ENCODE measurements at places on chromosomes 7 and 10. TPM values are rescaled to one million over a fixed set of nuclear protein-coding genes. Genes with fewer than 3 reads are reported as not detected.

The BMI1 gene
- total RNA-seq, result 52.9 TPM

The CRYGN gene
- 0.11 TPM for total RNA-seq

The H2BK1 gene
- not detected for total RNA-seq

DNA sequence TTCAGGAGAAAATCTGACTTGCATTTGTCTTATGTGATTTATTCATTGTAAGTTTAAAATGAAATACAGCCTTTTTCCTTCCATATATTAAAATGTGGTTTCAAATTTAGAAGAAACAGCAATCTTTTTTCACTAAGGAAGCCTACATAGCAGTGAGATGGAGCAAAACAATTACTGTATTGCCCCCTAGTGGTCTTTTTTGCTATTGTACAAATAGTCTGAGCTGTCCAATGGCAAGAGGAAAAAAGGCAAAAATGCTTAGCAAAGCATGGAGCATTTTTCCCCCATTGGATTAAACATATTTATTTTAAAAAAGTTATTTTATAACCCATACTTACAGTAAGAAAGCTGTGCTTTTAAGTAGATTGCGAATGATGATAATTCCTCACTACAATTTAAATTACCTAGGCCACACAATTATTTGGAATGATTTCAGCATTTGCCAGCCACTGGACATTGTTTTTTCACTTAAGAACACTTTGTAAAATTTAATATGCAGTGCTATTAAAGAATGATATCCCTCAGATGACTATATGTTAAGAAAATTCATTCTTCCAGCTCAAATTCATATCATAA is 119.5 kb downstream of the CPED1 start:
- DNase-seq, result no peak

DNA sequence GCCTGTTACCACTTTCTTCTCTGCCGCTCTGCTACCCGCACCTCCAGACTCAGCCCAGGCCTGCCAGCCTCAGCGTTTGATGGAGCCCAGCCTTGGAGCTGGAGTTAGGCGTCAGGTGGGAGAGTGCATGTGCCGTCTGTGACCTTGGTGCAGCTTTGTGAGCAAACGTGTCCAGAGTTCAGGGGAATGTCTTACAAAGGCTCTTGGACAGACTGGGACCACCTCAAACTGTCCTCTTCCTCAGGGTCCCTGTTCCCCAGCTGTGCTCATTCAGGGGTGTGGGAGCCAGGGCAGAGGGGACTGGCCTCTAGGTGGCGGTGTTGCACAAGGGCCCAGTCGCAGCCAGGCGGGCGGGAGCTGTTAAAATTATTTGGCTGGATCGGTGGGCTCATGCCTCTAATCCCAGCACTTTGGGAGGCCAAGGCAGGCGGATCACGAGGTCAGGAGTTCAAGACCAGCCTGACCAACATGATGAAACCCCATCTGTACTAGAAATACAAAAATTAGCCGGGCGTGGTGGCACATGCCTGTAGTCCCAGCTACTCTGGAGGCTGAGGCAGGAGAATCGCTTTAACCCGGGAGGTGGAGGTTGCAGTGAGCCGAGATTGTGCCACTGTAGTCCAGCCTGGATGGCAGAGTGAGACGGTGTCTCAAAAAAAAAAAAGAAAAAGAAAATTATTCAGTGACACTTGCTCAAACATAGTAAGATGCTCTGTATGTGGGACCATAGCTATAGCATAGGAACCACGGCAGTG is 89.2 kb downstream of the ADCY1 start:
- DNase-seq, result peak; percentile 60

DNA sequence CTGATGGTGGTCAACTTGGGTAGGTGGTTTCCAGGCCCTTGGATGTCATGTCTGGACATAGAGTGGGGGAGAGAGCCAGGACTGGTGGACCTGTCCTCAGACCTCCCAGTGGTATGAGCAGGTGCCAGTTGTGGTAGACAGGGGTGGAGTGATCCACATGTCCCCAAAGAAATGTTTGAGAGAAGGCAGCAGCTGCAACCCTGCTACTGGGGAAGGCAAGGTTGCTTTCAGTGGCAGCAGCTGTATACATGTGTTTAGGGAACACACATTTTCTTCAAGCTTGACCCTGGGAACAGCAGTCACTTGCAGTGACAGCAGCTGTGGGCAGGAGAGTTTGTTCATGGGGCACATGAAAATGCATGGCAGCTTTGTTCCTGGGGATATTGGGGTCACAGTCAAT is 882.6 kb upstream of the C7orf33 start:
- no peak for DNase-seq

DNA sequence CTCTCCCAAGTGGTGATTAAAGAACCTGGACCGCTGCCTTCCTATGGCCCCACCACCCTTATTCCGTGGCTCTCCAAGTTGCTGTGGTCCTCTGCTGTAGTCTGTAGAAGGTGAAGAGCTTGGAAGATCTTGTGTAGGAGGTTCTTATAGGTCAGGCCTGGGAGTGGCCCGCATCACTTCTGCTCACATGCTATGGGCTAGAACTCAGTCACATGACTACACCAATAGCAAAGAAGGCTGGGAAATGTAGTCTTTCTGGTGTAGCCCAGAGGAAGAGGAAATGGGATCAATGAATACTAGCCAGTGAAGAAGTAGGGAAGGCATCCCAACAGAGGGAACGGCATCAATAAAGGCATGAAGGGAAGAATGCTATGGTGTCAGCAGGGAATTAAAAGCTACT is 41.3 kb upstream of the AOAH start:
- peak; percentile 47 for DNase-seq

DNA sequence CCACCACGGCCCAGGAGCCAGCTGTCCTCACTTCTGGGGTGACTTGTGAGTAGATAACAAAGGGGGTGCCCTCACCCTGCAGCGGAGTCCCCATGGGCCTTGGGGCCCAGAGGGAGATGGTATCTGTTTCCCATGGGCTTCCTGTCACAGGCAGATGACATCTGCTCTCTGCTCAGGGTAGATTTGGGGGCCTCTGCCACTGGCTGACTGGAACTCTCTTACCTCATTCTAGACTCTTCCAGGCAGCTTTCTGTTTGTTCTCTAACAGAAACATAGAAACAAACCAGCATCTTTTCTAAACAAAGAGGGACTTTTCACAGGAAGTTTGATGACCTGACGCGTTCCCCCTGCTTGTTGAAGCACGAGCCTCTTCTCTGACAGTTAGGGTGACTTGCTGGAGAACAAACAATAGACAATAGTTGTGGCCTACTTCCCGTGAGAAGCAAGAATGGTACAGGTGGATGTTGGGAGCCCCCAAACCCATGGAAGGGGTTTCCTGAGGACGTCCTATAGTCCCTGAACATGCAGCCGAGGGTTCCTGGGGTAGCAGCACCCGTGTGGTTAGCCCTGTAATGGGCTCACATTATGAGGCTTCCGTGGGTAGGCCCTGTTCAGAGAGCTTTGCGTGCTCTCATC is 61.6 kb downstream of the GRK5 start:
- DNase-seq, result peak; percentile 72

All from activated CD4-positive, alpha-beta T cell treated with anti-CD3 and anti-CD28 coated beads for 36 hours (primary cell).